ENCODE measurements at places on chromosomes 3 and 15.

DNA sequence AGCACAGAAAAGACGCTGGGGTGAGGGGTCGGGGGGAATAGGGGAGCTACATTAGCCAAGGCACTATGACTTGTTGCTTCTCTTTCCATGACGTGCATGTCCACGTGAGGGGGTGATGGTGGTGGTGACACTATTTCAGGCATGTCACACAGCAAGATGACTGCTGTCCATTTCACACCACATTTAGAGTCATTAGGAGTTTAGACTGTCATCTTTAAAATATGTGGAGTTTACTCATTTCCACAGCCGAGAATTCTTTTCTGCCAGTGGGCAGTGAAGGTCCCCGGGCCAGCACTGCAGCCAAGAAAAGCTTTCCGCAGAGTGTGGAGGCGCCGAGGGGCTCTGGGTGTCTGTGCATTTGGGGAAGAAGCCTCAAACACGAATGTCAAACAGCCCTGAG lies 954 bp upstream of the DGKG start:
- DNase-seq, result no peak

GRCh38 chr3:31226346-31226745 lies 306.4 kb upstream of the STT3B start:
- no peak for DNase-seq

DNA sequence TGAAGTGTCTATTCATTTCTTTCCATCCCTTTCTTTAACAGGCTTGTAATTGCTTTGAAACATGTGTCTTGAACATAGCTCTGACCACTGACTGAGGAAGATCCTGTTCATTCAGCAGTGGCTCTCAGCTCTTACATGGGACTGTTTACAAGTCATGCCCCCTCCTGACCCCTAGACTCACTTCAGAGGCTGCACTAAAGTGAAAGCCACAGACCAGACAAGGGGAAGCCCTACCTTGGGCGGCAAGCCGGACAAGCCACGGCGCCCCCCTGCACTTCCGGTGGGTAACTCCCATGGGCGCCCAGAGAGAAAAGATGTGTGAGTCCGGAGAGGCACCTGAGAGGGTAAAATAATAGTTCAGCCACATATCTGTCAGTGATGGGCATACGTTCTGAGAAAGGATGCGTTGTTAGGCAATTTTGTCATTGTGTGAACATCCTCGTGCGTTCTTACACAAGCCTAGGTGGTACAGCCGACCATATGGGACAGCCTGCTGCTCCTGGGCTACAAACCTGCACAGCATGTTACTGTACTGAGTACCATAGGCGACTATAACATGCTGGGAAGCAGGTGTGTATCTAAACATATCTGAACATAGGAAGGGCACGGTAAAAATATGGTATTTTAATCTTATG lies 116.2 kb downstream of the CHSY1 start:
- DNase-seq, result no peak

- no peak for DNase-seq
Observed at GRCh38 chr3:131616719-131617118, 113.9 kb upstream of the MRPL3 start.

GRCh38 chr15:101031213-101031612 lies 112.1 kb downstream of the LRRK1 start:
- peak; percentile 43 for DNase-seq

DNA sequence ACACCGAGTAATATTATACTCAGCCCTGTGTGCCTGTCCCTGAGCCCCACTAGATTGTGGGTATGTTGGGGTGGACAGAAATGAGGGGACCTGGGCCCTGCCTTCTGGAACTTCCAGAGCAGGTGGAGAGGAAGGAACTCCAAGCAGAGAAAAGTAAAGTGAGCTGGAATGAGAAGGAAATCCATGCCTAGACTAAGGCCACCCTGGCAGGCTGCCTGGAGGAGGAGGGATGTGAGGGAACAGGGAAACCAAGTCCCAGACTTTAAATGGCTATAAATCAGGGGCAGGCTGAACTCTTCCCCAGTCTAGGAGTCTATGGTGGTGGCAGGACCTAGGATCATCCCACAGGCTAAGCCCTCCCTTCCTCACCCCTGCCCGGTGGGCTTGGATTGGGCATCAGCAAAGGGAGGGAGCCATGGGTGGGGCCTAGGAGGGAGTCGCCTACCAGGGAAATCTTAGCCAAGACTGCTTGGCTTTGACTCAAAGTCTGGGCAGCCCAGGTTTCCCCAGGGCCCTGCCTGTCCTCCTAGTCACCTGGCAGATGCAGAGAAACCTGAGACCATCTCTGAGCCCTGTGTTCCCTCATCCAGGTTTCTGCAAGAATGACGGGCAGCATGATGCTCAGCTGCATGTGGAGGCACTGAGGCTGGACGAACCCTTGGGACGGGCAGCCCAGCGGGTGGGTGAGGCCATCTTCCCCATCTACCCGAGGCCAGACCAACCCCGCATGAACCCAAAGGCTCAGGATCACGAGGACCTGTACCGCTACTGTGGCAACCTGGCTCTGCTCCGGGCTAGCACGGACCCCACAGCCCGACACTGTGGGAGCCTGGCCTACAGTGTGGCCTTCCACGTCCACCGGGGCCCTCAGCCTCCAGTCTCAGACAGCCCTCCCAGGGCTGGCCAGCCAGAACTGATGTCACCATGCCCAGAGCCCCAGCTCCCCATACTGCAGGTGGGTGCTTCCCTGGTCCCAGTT lies 15.6 kb upstream of the STRA6 start:
- no peak for DNase-seq

DNA sequence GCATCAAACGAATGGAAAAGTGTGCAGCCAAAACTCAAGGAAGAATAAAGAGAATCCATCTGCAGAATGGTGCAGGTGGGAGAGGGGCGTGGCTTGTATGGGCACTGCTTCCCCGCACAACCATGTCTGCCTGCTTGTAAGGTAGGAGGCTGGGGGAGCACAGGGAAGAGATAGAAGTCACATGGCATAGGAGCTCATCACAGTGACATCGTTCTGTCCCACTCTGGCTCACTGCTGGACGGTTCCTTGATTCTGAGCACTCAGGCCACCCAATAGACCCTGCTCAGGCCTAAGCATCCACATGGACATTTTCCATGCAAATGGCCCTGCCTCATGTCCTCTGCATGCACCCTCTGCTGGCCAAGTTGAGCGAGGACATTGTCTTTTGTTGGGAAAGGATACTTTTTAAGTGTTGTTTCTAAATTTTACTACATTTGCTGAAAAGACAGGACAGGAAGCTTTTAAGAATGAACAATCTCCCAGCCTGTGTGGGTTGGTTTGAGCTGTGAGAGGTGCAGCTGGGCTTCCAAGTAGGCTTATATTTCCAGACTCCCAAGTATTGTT lies 3.1 kb downstream of the MYLK start:
- DNase-seq, result no peak

- DNase-seq, result no peak
Observed at GRCh38 chr15:62782896-62783295, 259.7 kb upstream of the TPM1 start.

DNA sequence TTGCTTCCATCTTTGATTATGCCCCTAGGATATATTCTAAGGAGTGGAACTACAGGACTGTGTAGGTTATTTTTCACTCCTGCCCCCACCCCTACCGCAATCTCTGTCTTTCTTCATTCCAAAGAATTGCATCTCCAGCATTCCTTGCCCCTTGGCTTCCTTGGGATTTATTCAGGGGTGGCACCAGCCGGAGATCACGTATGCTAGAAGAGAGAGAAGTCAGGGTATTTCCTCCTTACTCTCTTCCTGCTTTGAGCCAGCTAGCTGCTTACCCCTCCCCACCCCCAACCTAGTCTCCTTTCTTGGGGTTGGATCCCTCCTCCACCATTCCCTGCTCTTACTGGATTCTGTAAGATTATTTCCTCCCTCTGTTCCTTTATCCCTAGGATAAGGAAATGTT lies 35.0 kb upstream of the DENND4A start:
- DNase-seq, result no peak

- DNase-seq, result no peak
Observed at GRCh38 chr15:70259640-70260508, 162.2 kb upstream of the TLE3 start.

DNA sequence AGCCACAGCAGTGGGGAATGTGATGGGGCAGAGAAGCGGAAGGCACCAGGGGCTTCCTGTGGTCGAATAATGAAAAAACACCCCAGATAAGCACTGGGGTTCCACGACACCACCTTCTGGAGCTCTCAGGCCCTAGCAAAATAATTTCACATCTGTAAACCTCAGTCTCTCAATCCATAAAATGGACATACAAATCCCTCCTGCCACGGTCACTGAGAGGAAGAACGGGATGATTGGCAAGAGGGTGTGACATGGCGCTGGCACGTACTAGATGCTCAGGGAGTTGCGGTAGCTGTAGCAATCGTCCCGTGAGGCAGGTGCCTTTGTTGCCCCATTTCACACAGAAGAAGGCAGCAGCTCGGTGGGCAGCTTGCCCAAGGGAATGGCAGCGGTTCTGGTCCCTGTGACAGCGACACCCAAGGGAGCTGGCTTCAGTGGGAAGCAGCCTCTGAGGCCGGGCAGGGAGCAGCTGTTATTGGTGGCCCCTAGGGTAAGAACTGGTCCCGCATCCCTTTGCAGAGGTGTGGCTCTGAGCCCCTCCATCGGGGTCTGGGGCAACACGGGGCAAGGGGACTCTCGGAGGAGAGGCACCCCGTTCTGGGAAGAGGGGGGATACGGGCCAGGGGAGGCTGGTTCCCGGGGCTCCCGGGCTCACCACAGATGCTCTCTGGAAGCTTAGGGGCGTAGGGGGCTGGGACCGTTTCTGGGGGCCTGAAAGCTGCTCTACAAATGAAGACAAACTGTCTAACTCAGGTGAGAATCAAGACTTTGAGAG lies 114.0 kb upstream of the ALDH1A3 start:
- DNase-seq, result peak; percentile 58

- no peak for DNase-seq
Observed at GRCh38 chr3:83302091-83302490, 1540.6 kb upstream of the GBE1 start.

GRCh38 chr3:129577366-129577765 lies 29.1 kb downstream of the PLXND1 start:
- DNase-seq, result peak; percentile 82

GRCh38 chr3:16140116-16140893 lies 34.2 kb upstream of the GALNT15 start:
- DNase-seq, result no peak

GRCh38 chr15:28243901-28244300 lies 78.1 kb downstream of the HERC2 start:
- no peak for DNase-seq

- no peak for DNase-seq
Observed at GRCh38 chr3:16589867-16590624, 15.2 kb downstream of the DAZL start.
